ENCODE measurements at places on chromosomes 7 and 10.

- no peak for DNase-seq
These were observed 38.3 kb upstream of the TMEM140 start for GRCh38 chr7:135109562-135109961.

DNA sequence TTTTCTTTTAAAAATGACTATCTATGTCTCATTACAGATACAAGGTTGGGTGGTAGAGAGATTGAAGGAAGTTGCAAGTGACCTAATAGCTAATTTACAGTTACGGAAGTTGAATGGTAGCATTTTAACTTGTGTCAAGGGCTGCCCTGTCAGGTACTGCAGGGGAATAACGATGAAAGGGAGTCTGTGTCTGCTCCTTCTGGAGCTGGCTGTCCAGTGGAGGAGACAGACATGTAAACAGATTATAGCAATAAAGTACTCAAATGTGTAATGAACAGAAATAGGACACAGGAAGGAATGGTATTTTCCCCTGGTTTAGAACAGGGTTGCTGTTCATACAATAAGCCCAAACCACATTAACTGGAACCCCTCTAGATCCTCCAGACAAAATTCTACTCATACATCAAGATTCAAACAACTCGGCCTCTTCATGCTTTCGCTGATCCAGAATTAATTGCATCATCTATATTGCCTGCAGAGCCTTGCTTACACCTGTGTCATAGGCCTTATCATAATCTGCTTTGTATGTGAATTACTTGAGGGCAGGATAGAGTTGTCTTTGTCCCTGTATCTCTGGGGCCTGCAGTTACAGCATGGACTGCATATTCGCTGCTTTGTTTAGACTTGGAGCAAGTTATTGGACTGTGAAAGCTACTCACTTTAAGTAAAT, 42.8 kb downstream of the AUTS2 start:
- DNase-seq: no peak

GRCh38 chr7:135251496-135252391, 18.1 kb downstream of the STRA8 start:
- no peak for DNase-seq

DNA sequence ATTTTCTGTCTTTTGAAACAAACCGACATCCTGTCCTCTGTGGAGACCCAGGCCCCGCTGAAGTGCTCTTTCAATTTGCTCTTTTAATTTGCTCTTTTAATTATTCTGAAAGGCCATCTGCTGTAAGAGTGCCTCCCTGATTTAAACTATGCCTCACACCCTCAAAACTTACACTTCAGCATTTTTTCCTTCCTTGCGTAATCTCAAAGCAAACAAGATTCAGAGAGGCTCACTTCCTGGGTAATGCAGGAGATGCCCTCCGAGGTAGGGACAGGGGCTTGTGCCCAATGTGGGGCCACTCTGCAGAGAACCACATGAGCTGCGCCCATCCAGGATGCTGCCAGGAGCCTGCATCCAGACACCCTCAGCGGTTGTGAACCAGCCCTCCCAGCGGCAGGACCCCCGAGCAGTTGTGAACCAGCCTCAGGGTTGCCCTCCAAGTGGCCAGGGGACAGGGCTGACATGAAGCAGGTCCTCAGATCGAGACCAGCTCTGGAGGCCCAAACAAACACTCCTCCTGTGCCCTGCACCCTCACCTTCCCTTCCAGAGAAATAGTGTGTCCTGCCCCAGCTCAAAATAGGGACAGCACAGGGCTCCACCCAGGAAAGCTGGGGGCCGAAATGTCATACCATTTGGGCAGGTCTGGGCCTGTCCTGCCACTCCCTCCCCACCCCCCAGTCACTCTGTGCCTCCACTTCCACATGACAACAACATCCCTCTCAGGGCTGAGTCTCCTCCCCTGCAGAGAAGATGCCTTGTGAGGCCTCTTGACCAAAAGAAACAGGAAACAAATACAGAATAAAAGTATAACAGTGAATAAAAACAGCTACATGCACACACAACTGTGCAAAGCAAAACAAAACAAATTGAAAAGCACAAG, 190.4 kb downstream of the PTPRN2 start:
- DNase-seq: no peak

GRCh38 chr10:105398202-105398601, 757.1 kb downstream of the SORCS3 start:
- peak; percentile 37 for DNase-seq

- no peak for DNase-seq
These were observed 9.4 kb downstream of the ELFN1 start for GRCh38 chr7:1679326-1679965.

GRCh38 chr10:103932971-103933370, 15.0 kb upstream of the STN1 start:
- no peak for DNase-seq

- no peak for DNase-seq
These were observed 210.4 kb downstream of the SKIDA1 start for GRCh38 chr10:21314906-21315644.

DNA sequence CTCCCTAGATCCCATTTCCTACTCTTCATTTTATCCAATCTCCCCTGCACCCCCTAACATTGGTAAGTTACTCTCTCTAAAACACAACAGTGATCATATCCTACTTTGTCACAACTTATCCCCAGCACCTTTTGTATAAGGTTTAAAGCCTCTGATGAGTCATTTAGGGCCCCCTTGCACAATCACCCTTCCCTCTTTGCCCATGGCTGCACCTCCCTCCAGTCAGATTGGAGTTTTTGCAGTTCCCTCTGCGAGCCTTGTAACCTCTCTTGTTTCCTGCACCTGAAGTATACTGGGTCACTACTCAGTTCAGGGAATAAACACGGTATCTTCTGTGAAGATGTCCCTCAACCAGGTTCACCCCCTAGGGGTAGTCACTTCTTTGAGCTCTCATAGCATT, 55.9 kb upstream of the ADRB1 start:
- DNase-seq: no peak

GRCh38 chr10:2026936-2027335, 289.6 kb upstream of the ADARB2 start:
- DNase-seq: no peak

DNA sequence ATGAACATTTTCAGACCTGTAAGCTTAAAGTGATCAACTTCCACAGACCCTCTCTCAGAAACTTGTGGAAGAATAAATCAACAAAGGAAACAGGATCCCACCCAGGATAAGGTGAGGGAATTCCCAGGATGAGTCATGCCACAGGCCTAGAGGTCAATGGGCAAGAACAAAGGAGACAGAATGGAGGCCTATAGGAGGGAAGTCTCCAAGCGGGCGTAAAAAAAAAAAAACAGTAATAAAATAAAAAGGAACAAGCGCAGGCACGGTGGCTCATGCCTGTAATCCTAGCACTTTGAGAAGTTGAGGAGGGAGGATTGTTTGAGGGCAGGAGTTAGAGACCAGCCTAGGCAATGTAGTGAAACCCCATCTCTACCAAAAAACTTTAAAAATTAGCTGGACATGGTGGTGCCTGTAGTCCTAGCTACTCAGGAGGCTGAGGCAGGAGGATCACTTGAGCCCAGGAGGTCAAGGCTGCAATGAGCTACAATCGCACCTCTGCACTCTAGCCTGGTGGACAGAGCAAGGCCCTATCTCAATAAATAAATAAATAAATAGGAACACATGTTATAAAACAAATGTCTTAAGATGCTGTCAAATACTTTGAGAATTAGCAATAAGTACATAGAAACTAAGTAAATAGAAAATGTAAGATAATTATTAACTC, 8.4 kb downstream of the SORBS1 start:
- no peak for DNase-seq

DNA sequence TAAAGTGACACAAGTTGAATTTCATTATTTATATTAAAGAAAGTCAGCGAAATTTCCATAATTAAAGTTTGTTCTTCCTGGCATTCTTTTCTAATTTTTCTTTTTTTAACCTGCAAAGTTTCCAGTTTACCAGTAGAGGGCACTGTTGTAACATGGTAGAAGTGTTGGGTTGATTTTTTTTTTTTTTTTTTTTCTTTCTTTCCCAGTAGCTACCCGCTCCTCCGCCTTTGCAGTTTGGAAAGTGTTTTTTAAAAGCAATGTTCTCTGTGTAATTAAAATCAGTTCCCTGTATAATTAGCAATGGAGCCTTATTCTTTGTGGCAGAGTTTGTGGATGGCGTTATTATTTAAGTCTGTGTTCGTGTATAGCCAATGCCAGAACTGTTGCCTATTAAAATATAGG, 53.7 kb downstream of the TAF3 start:
- peak; percentile 20 for DNase-seq

- no peak for DNase-seq
These were observed 101.7 kb upstream of the TMEM26 start for GRCh38 chr10:61554925-61555324.

DNA sequence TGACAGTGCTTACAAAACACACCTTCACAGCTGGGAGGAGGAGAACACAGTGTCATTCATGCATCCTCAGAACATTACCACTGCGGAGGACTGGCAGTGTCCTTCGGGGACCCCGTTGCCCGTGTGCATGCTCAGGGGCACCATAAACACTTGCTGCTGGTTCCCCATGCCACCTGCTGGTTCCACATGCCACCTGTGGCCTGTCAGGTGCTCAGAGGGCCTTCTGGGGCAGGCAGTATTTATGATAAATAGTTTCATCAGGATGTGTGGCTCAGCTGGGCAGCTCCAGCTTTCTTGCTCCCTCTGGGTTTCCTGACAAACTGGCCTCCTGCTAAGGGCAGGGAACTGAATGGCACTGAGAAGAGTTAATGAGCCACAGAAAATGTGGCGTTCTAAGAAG, 32.1 kb downstream of the CELF2 start:
- no peak for DNase-seq

- peak; percentile 42 for DNase-seq
These were observed 68.0 kb downstream of the LANCL2 start for GRCh38 chr7:55432939-55433784.

GRCh38 chr7:55546814-55547213, 25.5 kb downstream of the VOPP1 start:
- DNase-seq: peak; percentile 82

- peak; percentile 24 for DNase-seq
These were observed 65.3 kb upstream of the SLF2 start for GRCh38 chr10:100847440-100847839.

DNA sequence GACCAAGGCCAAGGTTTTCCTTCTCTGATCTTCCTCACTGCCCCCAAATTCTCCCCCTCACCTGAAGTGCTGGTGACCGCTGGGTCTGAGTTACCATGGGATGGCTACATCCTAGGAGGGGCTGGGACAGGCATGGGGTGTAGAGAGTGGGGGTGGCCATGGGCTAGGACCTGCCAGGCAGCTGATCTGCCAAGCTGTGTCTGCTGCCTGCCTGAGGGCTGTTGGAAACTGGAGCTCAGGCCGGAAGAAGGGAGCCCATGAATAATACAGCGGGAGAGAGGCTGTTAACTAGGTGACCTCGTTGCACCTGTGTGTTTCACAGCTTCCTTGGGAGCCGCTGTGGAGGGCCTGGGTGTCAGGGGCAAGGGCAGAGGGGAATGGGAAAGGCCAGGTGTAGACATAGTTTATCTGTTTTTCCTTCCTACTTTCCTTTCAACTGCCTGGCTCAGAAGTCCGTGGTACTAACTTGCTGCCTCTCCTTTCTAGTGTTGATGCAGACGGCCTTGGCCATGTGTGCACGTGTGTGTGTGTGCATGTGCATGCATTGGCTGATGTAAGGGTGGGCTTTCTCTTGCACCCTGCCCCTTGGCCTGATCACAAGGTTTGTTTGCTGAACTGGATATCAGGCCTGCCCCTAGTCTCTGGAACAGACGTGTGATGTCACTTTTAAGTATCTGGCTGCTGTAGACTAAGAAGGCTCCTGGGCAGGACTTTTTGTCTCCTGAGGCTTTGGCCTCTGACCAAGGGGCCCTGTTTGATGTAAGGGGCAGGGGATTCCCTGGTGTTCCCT, 11.9 kb downstream of the CDH23 start:
- no peak for DNase-seq

GRCh38 chr10:111078505-111079185, 1.8 kb downstream of the ADRA2A start:
- DNase-seq: no peak

DNA sequence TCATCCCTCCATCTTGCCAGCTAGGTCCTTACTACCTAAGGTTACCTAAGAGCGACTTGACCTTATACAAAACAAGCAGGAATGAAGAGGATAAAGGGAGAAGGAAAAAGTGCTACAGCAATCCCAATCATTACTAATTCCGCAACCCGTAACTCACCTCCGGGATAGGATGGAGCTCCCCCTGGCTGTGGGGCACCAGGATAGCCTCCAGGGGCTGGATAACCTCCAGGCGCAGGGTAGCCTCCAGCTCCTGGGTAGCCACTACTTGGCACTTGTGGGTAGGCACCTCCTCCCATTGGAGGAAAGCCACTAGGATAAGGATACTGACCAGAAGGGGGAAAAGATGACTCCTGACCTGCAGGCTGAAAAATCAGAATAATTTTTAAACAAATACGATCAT, 15.8 kb downstream of the ANXA7 start:
- no peak for DNase-seq

- DNase-seq: no peak
These were observed 5.5 kb upstream of the GNAT3 start for GRCh38 chr7:80517282-80517747.

DNA sequence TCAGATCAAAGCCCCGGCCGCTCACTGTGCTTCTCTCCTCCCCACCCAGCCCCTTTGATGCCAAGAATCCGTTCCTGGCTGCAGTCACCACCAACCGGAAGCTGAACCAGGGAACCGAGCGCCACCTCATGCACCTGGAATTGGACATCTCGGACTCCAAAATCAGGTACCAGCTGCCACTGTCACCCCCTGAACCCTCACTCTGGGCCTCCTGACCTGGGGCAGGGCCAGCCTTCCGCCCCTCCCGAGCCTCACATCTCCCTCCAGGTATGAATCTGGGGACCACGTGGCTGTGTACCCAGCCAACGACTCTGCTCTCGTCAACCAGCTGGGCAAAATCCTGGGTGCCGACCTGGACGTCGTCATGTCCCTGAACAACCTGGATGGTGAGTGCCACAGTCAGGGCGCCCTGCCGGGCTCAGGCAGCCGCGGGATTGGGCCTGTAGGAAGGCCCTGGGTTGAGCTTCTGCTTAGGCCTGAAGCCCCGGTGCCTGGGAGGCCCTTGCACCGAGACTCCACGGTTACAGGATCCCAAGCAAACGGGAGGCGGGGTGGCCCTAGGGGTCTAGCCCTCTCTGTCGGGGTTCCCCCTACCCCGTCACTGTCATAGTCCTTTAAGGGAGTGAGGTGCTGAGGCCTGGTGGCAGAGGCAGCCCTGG, 10.8 kb downstream of the TMEM120A start:
- no peak for DNase-seq
